Activated naive CD4-positive, alpha-beta T cell treated with anti-CD3 and anti-CD28 coated beads for 36 hours (primary cell): ENCODE measurements at places on chromosomes 11 and 22. TPM values are rescaled to one million over a fixed set of nuclear protein-coding genes. Genes with fewer than 3 reads are reported as not detected.

The OR52H1 gene
- total RNA-seq, result not detected

- peak; percentile 66 for DNase-seq
These were observed 233.0 kb downstream of the FAM76B start for GRCh38 chr11:95556342-95557163.

GRCh38 chr22:25824828-25825423 lies 82.9 kb downstream of the MYO18B start:
- DNase-seq, result no peak

- DNase-seq, result no peak
These were observed 50.2 kb downstream of the SPATA19 start for GRCh38 chr11:133795088-133795487.
